ENCODE measurements at places on chromosomes 12 and 14.
A peak's percentile ranks its signal among the peaks of the same experiment; 100 is the strongest.

DNA sequence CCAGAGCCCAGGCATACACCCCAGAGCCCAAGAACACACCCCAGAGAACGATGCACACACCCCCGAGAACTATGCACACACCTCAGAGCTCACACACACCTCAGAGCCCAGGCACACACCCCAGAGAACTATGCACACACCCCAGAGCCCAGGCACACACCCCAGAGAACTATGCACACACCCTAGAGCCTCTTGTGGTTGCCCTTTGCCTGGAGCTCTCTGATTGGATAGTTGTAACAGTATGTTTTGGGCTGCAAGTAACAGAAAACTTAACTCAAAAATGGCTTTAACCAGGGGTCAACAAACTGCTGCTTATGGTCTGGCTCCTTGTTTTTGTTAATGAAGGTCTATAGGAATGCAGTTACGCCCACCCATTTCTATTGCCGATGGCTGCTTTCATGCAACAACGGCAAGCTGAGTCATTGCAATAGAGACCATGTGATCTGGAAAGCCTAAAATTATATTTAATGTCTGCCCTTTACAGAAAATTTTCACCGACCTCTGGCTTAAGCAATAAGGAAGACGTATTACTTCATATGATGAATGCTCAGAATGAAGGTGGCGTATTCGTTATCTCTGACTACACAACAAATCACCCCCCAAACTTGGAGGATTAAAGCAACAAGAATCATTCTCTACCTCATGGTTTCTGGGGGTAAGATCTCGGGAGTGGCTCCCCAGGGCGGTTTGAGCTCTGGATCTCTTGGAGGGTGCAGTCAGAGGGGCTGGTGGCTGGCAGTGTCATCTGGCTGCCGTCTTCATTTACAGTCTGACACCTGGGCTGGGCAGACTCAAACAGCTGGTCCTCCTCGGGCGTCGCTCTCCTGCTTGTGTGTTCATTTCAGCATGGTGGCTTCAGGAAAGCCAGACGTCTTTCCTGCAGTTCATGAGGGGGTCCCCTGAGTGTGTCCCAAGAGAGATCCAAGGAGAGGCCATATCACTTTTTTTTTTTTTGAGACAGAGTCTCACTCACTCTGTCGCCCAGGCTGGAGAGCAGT, 66.3 kb upstream of the NCOR2 start:
- DNase-seq, result no peak

DNA sequence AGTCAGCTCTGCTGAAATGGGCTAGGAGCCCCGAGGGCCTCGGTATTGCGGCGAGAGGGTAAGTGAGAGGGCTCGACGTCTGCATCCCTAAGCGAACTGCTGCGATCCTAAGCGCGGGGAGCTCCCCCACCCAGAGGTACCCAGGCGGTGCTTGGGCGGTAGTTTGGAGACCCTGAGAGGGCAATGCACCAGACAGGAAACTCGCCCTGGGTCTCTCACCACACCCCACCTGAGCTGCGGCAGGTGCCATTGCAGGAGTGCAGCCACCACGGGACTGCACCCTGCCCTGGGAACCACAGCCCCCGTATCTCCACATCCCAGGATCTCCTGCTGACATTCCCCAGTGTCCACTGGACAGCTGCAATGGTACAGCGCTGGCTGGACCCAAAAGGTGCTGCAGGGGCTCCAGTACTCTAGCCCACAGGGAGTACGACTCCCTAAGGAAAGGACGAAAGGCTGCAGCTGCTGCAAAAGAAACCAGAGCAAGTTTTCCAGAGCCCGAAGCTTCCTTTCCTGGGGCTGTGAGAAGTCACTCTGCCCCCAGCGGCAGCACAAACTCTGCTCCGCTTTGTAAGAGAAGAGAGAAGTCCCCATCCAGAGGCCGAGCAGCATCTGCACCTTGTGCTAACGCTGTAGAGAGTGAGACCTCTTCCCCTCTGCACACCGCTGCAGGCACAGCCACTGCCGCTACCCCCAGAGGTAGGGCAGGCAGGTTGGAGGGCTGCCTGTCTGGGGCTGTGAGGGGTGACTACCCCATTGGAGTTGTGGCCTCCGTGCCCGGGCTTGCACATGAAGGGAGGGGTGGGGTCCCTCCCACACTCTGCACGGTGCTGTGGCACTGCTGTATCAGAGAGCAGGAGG, 31.1 kb upstream of the MON2 start:
- peak; percentile 33 for DNase-seq

DNA sequence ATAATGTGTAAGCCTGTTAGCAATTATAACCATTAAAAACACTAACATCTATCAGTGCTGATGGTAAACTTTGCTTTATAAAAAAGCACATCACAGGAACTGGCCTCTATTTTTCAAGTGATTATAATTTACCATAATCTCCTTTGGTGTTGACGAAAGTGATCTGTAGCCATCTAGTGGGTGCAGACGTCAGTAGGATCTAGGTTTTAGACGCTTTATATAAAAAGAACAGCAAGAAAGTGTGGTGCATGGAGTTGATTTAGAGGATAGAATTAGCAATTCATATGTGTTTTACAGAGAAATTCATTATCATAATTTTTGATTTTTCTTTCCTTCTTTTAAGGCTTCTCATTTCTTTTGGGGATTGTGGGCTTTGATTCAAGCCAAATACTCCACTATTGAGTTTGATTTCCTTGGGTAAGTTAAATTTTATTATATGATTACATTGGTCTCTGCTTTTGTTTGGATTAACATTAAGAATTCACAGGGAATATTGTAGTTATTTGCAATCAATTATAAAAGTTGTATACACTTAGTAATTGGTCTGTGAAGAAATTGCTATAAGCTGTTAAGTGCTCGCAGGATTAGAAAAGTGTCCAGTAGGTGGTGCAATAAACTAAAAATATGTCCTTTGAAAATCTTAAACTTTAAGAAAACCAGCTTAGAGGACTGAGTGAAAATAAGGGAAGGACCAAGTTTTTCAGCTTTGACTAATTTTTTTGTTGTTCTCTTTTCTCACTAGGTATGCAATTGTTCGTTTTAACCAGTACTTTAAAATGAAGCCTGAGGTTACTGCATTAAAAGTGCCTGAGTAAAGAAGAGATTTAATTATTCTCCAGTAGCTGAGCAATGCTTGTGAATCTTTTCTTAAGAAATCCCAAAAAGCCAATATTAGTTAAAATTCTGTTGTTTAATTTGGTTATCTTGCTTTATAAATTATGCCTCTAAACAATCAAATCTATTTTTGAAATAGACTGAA, 59.5 kb downstream of the ETNK1 start:
- no peak for DNase-seq

DNA sequence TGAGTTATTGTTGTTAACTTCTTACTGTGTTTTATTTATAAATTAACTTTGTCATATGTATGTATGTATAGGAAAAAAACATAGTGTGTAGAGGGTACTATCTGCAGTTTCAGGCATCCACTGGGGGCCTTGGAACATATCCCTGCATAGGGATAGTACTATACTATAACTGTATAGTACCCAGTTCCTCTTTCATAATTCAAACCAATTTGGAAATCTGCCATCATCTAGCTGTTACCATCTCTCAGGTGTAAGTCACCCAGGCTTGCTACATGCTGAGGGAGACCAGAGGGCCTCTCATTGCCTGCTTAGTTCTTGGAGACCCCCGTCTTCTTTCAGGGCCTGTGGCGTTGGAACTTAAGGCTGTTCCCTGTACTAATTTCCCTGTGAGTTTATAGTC, 12.9 kb upstream of the DCD start:
- no peak for DNase-seq

- DNase-seq, result no peak
Measured at GRCh38 chr12:9843407-9843806, 16.1 kb downstream of the KLRF1 start.
